ENCODE measurements at places on chromosomes 12 and 14. TPM values are rescaled to one million over a fixed set of nuclear protein-coding genes. Genes with fewer than 3 reads are reported as not detected.

DNA sequence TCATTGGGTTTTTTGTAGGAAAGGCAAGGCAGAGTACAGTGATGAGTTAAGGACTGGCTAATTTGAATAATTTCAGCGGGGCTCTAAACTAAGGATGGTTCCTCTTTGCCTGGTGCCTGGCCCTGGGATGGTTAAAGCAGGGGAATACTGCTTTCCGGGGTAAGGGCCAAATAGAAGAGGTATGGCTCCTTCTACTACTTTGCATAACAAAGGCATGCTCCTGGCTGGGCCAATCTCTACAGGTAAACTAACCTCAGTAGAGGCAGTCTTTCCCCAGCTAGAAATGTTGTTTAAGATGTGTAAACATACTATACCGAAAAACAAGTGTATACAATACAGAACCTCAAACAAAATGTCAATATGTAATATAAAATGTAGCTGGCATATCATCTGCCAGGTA is 1239.0 kb downstream of the SLC16A7 start:
- no peak for DNase-seq

- DNase-seq: no peak
These were observed 8.9 kb downstream of the PELI2 start for GRCh38 chr14:56127156-56127555.

DNA sequence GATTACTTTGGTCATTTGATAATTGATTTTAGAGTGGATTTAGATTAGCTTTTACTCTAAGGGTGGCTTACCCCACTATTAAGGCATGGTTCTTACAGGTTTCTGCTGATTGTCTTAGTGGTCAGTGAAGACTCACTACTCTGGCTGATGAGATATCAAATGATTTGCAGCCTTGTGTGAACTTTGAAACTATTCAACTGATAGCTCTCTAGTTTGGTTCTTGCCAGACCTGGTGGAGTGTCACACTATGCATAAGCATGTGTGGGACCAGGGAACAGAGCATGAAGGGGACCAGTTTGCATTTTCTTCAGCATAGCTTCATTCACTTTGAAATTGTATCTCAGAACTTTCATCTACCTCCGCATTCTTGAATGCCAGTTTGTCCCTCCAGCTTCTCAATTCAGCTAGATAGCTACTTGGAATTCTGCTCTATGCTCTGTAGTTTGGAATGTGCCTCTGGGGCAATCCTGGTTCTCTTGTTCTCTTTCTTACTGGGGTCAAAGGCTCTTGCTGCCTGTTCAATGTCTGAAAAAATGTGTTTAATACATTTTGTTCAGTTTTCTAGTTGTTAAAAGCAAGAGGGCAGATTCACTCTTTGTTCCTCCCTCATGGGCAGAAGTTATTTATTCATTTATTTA is 12.7 kb downstream of the SCYL2 start:
- DNase-seq: no peak

DNA sequence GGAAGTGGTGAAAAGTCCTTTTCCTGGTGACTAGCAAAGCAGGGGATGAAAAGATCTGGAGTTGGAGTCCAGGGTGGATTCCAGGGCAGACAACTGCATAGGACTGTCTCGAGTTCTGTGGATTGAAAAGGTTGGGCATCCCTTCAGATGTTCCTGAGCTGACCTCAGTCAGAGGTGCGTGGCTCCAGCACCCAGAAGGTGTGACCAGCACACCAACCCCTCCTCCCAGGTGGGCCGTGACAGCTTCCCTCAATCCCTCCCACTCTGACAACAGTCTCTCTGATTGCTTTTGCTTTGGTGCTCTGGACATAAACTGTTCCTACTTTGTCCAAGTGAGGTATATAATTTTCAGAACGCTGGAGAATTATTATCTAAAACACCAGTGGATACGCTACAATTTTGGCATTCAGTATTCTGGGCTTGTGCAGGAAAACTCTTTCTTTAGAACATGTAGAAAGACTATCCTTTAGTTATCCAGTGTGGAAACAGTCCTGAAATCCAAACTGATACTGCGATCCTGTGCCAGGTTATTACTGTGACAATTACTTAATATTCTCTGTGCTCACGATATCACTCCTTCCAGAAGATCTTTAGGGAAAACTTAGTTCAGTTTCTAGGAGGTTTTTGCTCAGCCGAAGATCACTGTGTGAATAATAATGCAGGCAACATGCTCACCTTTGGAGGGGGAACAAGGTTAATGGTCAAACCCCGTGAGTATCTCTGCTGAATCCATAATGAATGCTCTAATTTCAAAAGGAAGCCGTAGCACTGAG is 87.9 kb downstream of the DAD1 start:
- DNase-seq: no peak

DNA sequence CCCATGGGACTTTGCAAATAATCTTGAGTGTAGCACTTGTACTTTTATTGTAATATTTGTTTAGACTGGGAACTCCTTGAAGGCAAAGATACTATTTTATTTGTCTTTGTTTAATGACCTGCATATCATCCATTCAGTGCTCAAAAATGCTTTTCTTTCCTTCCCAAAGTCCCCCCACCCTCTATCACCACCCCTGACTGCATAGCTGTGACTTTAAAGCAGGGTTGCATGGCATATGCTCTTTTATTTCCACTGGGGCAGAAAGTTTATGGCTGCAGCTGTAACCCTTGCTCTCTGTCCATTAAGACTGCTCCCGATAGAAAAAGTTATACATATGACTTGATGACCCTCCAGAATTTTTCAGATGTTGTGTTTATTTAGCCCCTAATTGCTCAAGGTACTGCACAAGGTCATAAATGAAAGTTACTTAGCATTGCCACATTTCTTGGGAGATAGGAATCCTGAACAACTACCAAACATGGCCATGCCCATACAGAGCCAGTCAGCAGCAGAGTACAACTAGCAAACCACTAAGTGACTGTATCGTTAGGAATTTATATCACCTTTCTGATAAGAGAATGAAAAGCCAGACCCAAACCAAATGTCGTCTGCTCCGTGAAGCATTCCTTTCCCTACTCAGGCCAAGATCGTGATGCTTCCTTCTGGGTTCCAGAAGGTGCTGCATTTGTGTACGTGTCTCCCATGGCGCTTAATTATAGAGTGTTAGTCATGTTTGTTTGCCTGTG is 114.3 kb downstream of the DIP2B start:
- no peak for DNase-seq

Gene MDGA2
- total RNA-seq: not detected

Gene SLCO1C1
- total RNA-seq: 0.84 TPM

Gene SDR9C7
- not detected for total RNA-seq

All from left ventricle myocardium superior (tissue), 1 donor.